ENCODE measurements at places on chromosomes 6 and 20.

DNA sequence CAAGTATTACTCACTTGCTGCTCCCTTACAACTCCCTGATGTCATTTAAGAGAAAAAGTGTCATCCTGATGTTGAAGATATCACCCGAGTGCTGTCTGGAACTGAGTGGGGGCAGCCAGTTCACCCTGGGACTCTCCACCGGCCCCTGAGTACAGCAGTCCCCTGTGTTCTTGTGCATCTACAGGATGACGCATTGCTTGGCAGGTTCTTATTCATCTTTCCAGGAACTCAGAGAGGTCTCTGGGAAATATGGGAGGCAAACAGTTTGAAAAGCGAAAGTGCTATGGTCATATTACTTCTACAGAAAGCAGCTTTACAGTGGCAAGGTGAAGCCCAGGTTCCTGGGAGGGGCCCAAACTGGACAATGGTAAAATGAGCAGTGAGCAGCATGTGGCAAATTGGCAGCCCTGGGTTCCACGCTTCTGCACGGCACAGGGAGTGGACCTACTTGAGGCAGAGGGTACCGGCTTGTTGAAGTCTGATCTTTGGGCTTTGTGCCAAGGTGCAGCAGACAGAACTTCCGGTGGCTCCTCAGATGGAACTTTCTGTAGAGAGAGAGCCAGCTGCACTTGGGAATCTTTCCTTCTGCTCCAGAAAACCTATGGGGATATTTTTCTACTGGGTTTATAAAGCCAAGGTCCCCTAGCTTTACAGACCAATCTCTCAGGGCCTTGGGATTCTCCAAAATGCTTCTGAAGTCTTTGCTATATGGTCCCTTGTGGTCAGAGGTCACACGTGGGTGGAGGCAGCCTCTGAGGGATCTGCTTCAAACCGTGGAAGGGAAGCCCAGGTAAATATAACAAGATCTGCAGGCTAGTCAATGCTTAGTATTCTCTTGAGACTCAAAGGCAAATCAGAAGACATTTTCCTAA, 128.3 kb downstream of the MAP3K7 start:
- DNase-seq = peak; percentile 64

GRCh38 chr6:77620278-77620882, 32.5 kb upstream of the MEI4 start:
- DNase-seq = no peak

GRCh38 chr20:5880326-5880725, 70.0 kb downstream of the TRMT6 start:
- DNase-seq = no peak

DNA sequence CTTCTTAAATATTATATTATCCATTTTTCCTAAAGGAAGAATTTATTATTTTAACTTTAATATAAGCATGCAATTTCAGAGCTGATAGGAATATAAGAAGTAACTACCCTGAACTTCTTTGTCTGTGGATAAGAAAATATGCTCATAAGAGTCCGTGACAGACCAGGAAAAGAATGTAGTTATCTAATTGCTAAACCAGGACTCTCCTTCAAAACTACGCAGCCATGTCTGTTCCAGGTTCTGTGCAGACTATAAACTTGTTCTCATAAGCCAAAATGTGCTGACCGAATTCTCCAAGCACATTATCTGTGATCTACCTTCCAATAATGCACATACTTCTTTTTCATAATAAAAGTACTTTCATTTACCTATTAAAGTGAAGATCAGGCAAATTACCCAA, 116.5 kb downstream of the TRDN start:
- DNase-seq = no peak

DNA sequence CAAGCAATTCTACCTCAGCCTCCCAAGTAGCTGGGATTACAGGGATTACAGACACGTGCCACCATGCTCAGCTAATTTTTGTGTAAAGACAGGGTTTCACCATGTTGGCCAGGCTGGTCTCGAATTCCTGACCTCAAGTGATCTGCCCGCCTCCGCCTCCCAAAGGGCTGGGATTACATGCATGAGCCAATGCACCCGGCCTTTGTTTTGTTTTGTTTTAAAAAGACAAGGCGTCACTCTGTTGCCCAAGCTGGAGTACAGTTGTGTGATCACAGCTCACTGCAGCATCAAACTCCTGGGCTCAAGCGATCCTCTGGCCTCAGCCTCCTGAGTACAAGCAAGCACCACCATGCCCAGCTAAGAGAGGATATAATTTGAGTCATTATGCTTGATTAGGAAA, 5.4 kb downstream of the SERINC3 start:
- no peak for DNase-seq

DNA sequence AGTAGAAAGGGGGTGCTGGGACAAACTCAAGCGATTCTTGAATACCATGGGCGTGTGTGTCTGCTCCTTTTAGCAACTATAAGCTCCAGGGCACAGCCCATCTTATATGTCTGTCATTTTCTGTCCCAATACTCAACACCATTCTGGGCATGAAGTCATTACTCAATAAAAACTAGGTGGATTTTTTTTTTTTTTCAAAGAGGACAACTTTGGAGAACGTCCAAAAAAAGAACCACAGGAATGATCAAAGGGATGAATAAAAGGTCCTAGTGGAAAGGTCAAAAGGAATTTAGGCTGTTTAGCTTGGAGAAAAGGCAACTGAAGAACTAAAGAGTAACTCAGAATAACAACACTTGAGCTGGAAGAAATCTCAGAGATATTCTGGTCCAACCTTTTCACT, 24.4 kb downstream of the UQCC1 start:
- no peak for DNase-seq

- no peak for DNase-seq
These were observed 479 bp downstream of the SLC39A7 start for GRCh38 chr6:33201147-33201545.

- DNase-seq = no peak
These were observed 65.8 kb upstream of the CCDC167 start for GRCh38 chr6:37565267-37566110.

- DNase-seq = no peak
These were observed 16.6 kb upstream of the HCK start for GRCh38 chr20:32035426-32035779.

DNA sequence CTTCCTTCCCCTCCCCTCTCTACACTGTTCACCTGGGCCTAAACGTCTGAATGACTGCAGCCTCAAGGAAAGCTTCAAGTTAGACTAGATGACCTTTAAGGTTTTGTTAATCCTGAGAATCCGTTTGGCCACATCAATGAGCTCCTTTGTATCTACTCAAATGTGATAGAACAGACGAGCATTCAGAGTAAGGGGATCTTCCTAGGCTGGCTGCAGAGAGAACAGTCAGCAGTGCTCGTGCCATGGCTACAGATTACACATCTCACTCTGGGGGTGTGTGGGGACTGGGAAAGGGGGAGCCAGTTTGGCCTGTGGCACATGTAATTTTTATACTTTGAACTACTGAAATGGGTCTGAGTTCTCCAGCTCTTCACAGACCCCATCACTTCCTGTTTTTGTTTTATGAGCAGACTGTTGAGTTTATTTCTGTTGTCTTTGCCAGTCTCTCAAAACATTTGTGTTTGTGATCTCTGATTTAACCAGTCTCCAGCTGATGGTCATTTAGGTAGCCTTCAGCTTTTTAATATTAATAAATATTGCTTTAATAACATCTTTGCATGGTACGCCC, 50.9 kb downstream of the KCNS1 start:
- no peak for DNase-seq

GRCh38 chr6:26031595-26032339, 55.5 kb upstream of the HFE start:
- DNase-seq = peak; percentile 67

DNA sequence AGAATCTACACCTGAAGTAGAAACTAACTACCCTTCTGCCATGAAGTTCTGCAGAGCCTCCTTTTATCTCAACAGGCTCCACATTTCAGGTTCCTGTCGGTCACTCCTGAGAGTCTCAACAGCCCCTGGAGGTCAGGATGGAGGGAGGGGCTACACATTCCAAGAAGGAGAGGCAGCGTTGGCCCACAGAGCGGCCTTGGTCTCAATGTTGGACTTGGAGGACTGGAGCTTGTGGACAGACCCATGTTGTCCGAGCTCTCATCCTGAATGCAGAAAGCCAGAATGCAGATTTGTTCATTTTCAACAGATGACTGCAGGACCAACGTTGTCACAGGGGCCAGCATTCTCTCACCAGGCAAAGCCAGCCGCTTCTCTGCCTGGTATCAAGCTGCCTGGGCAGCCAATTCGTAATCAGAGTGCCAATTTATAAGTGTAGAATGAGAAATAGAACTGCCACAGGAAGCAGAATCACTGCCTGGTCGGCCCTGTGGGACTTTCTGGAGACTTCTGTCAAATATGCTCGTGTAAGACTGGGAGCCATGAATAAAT, 212.5 kb upstream of the SNX9 start:
- DNase-seq = no peak

DNA sequence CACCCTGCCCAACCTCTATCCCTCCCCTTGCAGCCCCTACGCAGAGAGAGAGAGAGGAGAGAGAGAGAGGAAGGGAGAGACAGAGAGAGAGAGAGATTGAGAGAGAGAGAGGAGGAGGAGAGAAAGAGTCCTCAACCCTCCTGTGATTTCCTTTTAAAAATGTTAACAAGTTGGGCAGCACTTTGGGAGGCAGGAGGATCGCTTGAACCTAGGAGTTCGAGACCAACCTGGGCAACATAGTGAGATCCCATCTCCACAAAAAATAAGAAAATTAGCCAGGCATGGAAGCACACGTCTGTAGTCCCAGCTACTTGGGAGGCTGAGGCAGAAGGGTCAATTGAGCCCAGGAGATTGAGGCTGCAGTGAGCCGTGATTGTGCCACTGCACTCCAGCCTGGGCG, 30.1 kb downstream of the CPNE5 start:
- DNase-seq = no peak

DNA sequence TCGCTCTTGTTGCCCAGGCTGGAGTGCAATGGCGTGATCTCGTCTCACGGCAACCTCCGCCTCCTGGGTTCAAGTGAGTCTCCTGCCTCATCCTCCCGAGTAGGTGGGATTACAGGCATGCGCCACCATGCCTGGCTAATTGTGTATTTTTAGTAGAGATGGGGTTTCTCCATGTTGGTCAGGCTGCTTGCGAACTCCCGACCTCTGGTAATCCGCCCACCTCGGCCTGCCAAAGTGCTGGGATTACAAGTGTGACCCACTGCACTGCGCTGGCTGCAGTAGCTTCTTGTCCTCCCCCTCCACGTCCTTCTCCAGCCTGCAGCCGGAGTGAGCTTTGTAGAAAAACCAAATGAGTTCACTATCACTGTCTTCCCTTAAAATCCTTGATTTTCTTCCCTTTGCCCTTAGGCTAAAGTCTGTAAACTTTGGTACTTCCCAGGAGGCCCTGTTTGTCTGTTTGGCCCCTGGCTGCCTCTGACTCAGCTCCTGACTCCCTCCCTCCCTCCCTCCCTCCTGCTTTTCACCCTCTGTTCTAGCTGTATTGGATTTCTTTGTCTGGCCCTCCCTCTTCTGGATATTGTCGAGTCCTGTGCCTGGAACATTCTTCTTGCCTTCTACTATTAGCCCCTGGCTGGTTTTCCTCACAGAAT, 12.9 kb downstream of the PARD6B start:
- DNase-seq = no peak

GRCh38 chr6:87779542-87779941, 77.5 kb upstream of the AKIRIN2 start:
- no peak for DNase-seq

- DNase-seq = no peak
These were observed 219.0 kb upstream of the PRND start for GRCh38 chr20:4502756-4503155.

GRCh38 chr20:64155258-64156135, 8.8 kb upstream of the MYT1 start:
- DNase-seq = no peak

DNA sequence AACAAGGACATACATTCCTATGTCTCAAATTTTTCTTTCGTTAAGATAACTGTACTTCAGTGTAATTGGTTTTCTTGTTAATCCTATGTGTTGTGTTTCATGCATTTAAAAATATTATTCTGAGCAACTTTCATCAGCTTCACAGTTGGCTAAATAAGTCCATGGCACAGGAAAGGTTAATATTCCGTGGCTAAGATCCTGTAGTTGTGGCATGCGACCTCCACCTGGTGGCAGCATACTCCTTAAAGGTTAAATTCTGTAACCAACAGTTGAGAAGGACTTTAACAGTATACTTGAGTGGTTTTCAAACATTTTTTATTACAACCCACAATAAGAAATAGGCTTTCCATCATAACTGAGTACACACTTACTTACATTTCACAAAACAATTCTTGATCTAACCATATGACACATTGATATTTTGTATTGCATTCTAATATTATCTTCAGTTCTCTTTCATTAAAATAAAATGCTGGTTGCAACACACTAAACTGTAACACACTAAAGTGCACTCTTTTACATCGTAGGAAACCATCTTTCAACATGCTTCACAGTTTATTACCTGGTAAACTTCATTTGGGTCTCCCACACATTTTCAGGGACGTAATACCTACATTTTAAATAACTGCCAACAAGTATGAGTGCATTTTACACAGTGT, 118.3 kb downstream of the SLX4IP start:
- DNase-seq = no peak

DNA sequence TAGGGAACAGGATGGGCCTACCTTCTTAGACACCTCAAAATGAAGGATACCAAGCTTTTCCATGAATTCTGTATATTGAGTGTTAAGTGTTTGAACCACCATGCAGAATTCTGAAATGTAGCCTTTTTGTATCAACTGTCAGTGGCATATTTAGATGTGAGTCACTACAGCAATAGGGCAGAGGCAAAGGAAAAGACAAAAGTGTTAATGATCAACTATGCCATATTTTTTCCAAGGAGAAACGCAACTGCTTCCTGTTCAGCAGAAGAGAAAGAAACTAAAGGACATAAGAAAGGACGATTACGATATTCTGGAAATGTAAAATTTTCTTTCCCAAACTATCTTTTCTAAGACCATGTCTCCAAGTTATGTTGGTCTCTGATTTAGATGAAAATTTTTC, 104.6 kb upstream of the RSPO3 start:
- no peak for DNase-seq

DNA sequence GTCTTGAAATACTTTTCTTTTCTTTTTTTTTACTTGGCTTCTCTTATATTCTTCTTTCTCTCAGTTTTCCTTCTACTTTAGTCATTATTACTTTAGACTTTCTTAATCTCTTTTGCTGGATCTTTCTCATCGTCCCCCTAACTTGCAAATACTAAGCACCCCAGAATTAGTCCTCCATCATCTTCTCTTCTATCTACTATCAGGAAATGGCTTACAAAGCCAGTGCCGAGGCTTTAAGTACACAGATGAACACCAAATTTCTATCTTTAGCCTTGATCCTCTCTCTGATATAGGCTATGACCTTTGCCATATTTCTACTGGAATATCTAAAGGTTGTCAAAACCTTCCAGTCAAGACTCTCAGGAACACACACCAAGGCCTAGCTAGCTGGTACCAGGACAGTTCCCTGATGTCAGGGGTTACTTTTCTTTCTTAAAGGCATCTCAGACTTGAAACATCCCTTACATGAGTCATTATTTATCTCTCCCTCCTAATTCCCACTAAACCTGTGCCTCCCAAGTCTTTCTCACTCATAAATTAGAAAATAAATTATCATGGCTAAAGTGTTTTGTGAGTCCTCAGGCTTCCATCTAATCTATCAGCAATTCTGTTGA, 278.6 kb upstream of the TCF21 start:
- DNase-seq = no peak

Measured in activated naive CD8-positive, alpha-beta T cell treated with anti-CD3 and anti-CD28 coated beads, Interleukin-2, amount 50 U/mL, for 16 hours (primary cell).